ENCODE measurements at places on chromosomes 4 and X.

- DNase-seq: no peak
These were observed 207.8 kb upstream of the PCDH18 start for GRCh38 chr4:137740141-137740540.

- no peak for DNase-seq
These were observed 235.9 kb downstream of the SHOX start for GRCh38 chrX:866441-866990.

GRCh38 chrX:68947882-68948605 is 119.2 kb downstream of the EFNB1 start:
- DNase-seq: no peak

GRCh38 chr4:1026115-1026514 is 14.7 kb downstream of the FGFRL1 start:
- DNase-seq: no peak

DNA sequence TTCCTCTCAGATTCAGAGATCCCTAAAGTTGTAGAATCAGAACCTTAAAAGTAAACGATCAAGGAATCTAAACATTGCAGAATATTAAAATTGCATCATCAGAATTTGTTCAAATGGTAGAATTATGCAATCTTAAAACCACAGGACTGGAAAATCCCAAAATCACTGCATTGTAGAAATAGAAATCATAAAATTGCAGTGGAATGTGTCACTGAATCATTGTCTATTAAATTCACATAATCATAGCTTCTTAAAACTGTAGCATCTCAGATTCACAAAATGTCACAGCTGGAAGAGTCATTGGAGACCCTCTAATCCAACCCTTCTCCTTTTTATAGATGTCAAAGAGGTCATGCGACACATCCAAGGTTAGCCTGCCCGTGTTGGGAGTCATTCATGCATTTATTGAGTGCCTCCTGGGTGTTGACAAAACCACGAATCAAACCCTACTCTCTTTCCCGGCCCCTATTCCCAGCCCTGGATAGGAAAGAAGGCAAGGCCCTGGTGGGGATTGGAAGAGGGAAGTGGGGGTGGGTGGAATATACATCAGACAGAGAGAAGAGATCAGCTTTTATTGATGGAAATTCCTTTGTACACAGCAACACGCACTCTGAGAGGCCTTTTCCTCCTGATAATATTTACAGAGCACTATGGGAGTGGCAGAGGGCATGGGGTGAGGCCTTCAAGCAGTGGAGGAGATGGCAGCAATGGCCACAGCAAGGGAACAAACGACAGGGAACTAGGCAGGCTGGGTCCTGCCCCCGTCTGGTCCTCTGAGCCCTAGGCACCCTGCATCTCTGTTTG is 15.4 kb downstream of the IQSEC2 start:
- no peak for DNase-seq

- no peak for DNase-seq
These were observed 192.8 kb downstream of the DCTD start for GRCh38 chr4:182724414-182724813.

GRCh38 chrX:2614911-2615310 is 76.2 kb upstream of the CD99 start:
- no peak for DNase-seq

GRCh38 chrX:151828439-151829080 is 84.1 kb upstream of the MAGEA4 start:
- DNase-seq: no peak

DNA sequence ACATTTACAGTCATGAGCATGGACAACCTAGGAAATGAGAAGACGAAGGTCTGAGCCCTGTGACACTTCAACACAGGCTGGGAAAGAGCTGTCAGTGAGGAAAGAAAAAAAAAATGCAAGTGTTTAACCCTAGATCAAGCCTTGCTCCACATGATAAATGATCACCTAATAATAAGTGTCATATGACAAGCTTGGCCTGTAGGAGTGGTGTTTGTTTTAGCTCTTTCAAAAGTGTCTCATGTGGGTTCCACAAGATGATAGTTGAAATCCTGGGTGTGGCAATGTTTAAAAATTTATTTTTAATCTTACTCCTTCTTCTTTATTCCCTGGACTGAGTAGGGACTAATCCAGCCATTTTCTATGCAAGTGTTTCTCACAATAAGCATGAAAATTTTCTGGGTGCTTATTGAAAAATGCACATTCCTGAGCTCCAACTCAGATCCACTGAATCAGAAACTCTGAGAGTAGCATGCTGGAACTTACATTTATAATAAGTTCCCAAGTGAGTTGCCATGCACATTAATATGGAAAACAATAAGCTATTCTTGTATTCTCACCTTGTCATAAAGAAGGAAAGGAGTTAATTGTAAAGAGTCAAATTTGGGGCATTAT is 138.3 kb downstream of the AREG start:
- DNase-seq: no peak

DNA sequence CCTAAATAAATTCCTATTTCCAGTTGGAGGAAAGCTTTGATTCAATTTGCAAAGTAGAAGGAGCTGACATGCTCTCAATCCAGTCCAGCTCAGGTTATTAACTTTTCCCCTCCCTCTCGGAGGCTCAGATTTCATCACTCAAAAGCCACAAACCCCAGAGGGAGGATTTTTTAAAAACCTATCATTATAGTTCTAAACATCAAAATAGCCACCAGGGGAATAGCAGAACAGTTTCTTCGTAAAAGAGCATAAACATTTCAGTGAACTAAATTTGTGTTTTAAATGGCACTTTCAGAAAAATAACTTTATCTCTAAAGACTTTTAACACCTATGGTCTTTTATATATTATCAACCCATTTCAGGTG is 8.8 kb downstream of the GPRIN3 start:
- no peak for DNase-seq

DNA sequence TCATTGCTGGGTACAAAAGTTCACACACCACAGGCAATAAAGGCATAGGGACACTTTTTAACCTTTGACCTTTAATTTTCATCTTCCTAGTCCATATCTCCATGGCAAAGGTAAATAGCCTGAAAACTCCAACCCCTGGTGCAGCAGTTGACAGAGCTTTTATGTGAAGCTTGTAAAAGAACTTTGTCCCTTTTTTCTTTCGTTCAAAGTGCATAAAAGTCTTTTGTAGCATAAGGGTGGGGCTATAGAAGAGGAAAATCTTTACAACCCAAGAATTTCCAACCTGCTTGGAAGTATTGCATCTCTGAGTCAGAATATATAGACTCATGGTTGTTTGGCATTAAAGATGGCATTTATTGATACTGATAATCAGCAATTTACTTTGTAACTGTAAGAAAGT is 20.4 kb downstream of the POF1B start:
- no peak for DNase-seq

DNA sequence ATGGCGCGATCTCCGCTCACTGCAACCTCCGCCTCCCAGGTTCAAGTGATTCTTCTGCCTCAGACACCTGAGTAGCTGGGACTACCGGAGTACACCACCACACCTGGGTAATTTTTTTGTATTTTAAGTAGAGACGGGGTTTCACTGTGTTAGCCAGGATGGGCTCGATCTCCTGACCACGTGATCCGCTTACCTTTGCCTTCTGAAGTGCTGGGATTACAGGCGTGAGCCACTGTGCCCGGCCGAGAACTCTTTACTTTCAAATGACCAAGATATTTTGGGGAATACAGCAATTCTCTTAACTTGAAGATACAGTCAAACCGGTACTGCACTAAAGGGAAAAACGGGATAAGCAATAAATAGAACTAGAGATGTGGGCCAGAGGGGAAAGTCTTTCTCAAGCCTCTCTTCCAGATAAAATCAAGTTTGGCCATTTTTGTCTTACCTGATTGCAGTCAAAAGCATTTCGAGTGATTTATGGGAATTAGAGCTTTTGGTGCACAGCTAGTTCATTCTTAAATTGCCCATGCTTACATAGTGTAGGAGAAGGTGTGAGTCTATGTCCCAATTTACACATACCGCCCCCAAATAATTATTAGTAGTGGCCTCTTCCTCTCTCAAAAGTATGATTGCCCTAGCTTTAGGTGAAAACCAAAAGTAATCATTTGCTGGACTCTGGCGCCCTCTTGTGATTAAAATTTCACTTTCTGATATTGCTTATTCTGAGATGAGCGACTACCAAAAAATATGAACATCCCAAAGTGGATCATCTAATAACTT is 53.2 kb upstream of the ABCG2 start:
- DNase-seq: no peak

DNA sequence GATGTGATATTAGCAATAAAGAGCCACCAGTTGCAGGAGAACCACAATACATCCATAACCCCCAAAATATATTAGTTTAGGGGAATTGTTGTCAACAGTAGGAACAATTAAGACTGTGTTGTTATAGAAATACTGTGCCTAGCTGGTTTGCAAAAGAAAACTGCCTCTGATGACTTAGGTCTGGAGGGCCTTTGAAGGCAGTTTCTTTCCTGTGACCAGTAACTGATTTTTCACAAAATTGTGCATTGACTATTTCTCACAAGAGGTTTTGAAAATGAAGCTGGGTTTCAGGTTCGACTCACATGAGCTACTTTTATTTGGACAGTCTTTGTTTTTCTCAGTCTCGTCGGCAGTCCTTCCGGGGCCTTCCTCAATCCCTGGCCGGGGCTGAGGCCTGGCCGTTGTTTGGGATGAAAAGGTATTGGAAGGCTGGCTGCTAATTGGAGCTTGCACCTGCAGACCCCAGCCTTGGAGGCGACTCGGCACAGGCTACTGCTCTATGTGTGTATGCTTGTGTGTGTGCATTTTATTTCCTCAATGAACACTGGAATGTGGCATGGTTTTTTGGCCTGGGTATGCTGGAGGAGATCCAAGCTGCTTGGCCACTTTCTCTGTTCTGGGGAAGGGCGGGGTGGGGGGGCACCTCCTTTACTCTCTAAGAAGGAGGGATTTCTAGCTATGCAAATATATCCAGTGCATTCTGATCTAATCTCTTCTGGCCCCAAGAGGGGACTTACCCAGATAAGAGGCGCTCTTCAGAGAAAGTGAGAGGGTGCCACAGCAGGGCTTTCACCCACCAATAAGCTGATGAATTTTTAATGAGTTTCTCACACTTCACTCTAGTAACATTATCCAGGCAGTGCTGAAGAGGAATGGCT is 49.5 kb upstream of the LNX1 start:
- DNase-seq: no peak

- DNase-seq: no peak
These were observed 539.6 kb downstream of the PDHA2 start for GRCh38 chr4:96379524-96379923.
